ENCODE measurements at places on chromosomes 2 and 18.
A peak's percentile ranks its signal among the peaks of the same experiment; 100 is the strongest.

DNA sequence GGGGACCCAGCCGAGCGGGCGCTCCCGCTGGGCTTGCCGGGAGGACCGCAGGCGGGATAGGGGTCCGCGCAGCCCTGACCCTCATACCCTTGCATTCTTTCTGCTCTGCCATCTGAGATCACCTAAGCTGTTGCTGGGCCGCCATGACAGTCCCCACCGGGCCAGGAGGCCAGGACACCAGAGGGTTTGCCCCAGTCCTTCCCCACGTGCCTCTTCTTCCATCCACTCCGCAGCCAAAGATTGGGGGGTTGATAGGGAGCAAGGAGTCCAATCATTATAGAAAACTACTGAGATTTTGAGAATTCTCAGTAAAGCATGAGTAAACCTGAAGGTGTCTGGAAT lies 453 bp upstream of the GRB14 start:
- peak; percentile 15 for DNase-seq

GRCh38 chr2:130332271-130333073 lies 10.2 kb upstream of the IMP4 start:
- peak; percentile 87 for DNase-seq

- DNase-seq, result no peak
These were observed 75.9 kb downstream of the DNMT3A start for GRCh38 chr2:25265802-25266201.

DNA sequence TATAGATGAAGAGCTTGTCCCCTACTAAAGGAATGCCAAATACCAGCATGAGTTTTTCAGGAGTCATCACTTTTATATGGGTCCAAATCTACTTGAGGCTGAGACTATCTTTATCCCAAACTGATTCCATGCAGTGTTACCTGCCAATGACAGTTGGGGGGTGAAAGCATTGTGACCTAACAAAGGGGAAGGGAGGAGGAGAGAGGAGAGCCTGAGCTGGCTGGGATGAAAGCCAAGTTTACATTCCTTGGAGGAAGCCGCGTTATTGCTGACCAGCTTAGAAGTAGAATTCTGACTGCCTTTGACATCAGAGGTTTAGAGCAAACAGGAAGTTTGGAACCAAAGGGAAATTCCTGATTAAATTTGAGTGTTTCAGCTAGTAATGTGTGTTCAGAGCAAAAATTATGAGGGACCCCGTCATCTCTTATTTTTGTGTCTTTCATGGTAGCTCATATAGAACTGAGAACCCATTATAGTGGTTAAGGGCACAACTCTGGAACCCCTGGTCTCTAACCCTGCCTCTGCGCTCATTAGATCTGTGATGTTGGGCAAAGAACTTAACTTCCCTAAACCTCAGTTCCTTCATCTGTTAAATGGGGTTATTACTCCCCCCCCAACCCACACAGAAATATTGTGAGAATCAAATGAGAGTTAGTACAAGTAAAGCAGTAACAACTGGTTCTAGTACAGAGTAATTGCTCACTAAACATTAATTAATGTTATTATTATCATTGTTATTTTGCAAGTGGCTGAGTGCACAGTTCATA lies 199.3 kb upstream of the EPAS1 start:
- no peak for DNase-seq

- no peak for DNase-seq
These were observed 435 bp downstream of the IFT172 start for GRCh38 chr2:27489118-27489497.

DNA sequence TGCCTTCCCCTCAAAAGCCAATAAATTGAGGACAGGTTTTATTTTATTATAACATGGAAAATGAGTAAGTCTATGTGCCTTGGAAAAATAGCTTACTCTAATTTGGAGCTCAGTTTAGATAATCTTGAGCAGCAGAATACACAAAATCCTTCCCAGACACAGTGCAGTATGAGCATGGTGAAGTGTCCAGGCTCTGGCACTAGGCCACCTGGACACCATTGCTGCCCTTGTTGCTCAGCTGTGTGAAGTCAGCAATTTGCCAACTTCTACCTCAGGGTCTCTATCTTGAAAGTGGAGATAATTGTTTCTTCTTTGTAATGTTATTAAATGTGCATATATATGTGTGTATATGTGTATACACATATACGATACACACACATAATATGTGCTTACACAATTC lies 104.9 kb upstream of the CAVIN2 start:
- no peak for DNase-seq

GRCh38 chr2:217988840-217989204 lies 14.0 kb downstream of the TNS1 start:
- no peak for DNase-seq

DNA sequence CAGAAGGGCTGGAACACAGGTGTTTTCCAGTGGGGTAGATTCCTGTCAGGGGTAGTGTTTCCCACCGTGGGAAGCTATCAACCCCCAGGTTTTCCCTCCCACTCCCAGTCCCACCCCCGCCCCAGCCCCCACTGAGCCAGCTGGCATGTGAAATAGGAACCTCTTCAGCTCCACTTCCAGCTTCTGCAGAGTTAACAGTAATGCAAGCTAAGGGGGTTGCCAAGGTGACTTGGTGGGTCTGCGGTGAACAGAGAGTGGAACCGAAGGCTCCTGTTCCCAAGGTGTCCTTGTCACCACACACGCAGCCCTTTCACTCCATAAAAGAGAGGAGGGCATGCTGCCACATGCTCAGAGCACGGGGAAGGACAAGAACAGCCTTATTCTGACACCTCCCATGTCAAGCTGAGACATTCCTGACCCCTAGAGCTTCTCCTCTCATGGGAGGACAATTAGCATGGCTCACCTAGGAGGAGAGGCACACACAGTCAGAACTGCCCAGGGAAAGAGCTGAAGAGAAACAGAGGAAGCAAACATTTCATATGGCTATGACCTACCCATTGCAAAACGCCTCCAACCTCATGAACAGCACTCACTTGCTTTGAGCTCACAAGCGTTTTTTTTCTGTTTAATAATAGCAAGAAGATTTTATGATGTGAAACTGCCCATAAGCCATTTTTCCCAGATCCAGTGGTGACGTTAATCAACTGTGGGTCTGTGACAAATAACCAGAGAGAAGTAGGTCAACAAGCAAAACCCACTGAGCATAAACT lies 39.8 kb upstream of the TBC1D8 start:
- DNase-seq, result no peak

DNA sequence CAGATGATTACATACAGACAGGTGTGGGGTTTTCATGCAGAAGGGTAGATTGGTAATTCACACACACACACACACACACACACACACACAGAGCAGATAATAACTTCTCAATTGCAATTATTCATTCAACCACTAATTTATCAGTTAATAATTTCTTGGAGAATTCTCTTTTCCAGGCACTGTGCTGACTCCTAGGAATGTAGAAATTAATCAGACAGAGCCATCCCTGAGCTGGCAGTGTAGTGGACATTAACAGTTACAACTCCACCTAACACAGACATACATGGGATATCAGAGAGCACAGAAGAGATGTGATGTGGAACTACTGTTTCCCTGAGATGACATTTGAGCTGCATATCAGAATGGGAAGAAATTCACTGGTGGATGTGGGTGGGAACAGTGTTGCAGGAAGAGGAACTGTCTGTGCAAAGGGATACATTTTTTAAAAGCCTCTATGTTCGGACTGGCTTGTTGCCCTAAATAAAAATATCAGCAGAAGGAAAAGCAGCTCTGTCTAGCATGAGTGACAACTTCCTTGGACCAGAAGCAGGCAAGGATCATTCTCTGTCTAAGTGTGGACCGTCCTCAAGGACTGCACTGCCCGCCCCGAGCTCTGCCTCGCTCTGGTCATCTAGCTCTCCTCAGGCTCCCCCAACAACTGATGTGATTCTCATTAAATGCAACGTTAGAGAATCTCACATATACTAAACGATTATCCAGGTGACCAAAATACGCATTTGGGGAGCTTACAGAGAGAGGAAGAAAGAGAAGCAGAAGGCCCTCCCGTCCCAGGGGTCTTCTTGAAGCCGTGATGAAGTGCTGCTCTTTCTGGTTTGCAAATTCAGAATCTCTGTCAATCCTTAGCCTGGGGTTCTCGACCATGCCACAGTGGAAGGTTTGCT lies 173.4 kb upstream of the TRIB2 start:
- DNase-seq, result no peak

DNA sequence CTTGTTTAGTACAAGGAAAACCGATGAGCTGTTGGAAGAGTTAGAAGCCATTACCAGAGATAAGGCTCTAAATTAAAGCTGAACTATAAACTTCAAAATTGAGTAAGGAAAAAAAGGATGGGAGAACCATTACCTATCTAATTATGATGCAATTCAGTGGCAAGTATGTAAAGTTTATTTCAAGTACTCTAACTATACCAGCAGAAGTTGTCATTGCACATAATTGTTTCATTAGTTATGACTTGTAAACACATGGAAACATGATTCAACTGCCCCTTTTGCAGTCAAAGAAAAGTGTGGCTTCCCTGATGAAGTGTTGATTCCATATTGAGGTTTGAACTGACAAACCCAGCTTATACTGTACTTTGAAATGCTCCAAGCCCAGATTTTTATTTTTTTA lies 324.1 kb upstream of the KCNJ3 start:
- DNase-seq, result no peak

DNA sequence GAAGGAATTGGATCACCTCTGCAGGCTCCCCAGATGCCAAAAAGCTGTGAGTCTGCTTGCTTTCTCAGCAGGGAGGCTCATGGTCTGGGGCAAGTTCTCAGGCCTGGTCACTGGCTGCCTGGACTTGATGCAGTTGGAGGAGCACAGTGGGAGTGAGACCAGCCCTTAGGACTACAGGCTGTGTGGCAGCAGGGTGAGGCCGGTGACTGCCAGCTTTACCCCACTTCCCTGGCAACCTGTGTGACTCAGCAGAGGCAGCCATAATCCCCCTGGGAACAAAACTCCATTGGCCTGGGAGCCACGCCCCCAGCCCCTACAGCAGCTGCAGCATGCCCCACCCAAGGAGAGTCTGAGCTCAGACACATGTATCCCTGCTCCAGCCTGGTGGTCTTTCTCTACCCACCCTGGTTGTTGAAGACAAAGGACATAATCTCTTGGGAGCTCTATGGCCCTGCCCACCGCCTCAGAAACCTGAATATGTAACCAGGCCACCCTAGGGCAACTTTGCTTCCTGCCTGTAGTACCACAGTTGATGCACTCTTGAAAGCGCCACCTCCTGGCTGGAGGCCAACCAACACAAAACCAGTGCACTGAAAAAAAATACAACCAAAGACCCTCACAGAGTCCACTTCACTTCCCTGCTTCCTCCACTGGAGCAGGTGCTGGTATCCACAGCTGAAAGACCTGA lies 106.8 kb upstream of the SPATS2L start:
- no peak for DNase-seq

DNA sequence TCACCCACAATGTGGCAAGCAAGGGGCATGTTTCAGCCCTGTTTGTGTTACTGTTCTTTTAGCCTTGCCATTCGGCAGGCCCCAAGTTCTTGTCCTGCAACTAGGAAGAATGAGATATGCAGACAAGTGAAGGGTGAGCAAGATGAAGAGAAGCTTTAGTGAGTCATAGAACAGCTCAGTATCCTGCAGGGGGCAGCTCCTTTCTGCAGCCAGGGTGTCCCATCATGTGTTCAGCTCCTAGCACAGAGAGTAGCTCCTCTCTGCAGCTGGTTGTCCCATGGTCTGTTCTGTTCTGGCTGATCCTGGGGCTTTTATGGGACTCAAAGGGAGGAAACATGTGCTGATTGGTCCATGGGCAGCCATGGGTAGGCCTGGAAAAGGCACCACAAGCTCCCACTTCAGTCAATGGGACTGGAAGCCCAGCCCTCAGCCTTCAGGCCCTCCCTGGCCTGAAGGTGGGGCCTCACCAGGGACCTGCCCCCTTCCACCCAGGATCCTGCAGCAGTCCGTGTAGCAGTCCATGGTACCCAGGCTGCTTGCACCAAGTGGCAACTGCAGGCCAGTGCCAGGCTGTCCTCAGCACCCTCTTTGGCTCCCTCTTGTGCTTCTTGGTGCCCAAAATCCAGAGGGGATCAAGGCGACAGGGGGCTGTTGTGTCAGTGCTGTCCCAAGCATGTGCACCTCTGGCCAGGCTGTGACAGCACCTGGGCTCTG lies 326.4 kb downstream of the NR4A2 start:
- DNase-seq, result no peak

- no peak for DNase-seq
These were observed 239.0 kb downstream of the ZNF521 start for GRCh38 chr18:25112821-25113434.

DNA sequence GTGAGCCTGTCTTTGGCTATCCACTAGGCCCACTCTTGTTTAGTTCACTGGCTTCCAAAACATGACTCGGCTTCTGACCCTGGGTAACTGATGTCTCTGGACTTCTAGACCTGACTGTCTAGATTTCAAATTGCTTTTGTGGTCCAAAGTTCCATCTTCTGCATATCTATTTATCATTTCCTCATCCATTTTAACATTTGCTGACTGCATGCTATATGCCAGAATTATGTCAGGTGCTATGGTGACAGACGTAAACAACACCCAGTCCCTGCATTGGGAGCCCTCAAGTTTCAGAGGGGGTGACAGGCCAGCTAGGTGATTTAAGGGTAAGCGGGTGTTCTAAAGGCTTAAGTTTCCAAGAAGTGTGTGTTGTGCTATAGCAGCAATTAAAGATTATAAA lies 140.9 kb downstream of the PIEZO2 start:
- DNase-seq, result no peak

GRCh38 chr18:68176901-68177300 lies 538.0 kb downstream of the TMX3 start:
- no peak for DNase-seq

GRCh38 chr18:45458033-45458432 lies 157.2 kb upstream of the SLC14A2 start:
- DNase-seq, result no peak

DNA sequence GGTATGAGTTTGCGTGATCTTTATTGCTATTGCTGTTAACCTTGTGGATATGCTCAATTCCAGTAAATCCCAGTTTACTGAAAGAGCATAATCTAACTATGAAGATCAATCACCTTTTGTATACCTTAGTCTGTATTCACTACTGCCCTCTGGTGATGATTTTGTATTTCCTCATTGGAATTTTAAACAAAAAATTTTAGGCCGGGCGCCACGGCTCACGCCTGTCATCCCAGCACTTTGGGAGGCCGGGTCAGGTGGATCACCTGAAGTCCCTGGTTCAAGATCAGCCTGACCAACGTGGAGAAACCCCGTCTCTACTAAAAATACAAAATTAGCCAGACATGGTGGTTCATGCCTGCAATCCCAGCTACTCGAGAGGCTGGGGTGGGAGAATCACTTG lies 5.1 kb downstream of the COMMD1 start:
- no peak for DNase-seq

DNA sequence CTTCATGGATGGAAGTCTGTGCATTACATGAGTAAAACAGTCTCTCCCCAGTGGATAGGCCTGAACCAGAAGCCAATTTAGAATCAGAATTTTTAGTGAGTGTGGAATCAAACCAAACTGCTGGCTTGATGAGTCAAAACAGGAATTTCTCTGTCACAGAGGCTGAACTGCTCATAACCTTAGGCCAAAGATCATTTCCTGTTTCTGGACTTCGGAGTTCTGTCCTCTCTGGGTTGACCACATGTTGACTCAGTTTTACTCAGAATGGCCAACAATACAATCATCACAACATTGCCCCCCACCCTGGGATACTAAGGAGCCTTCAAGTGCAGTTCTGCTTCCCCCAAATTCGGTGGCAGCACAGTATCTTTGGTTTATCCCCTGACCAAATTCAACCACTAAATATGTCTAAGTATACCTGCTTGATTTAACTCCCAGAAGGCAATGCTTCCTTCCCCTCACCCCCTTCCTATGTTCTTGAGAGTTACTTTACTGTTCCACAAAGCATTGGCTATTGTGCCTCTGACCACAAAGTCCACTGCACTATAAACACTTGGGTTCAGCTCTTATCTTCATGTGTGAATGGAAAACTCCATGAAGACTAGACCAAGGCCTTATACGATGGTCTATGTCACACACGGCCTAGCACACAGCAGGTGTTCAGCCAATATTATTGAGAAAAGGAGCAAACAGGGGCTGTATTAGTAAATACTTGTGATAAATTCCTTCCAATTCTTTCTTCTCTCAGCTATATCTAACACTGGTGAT lies 67.8 kb downstream of the NXPH2 start:
- peak; percentile 56 for DNase-seq
